SJSA1 (cell line): ENCODE measurements at places on chromosomes 4 and X.
A peak's percentile ranks its signal among the peaks of the same experiment; 100 is the strongest.

DNA sequence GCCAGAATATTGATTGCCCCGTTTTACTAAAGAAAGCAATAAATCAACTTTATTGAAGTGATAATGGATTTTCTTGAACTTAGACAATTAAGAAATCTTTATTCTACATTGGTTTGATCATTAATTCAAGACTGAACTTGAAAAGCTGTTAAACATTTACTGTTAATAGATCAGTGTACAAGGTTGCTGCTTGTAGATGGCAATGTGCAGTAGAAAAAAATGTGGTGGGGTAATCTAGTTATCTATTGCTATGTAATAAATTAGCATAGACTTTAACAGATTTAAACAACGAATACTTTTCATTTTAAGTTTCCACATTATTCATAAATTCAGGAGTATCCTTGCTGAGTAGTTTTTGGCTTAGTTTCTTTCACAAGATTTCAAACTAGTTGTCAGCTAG lies 612.5 kb downstream of the ACTRT1 start:
- no peak overlapping the region for H3K27ac ChIP-seq
- no peaks in the 10 kb centered on the region for H3K36me3 ChIP-seq
- H3K4me3 ChIP-seq: no peak overlapping the region
- H3K4me1 ChIP-seq: no peaks in the 10 kb centered on the region
- no peak for DNase-seq
- no peaks in the 10 kb centered on the region for H3K27me3 ChIP-seq

GRCh38 chrX:23670528-23670927 lies 3.2 kb downstream of the PRDX4 start:
- H3K4me3 ChIP-seq: no peak overlapping the region
- H3K27me3 ChIP-seq: no peaks in the 10 kb centered on the region
- H3K36me3 ChIP-seq: peaks cover 7% of the 10 kb centered on the region; the same call in 1 of the 2 replicates
- H3K27ac ChIP-seq: no peak overlapping the region
- peaks cover 4% of the 10 kb centered on the region; the same call in 1 of the 2 replicates for H3K4me1 ChIP-seq

DNA sequence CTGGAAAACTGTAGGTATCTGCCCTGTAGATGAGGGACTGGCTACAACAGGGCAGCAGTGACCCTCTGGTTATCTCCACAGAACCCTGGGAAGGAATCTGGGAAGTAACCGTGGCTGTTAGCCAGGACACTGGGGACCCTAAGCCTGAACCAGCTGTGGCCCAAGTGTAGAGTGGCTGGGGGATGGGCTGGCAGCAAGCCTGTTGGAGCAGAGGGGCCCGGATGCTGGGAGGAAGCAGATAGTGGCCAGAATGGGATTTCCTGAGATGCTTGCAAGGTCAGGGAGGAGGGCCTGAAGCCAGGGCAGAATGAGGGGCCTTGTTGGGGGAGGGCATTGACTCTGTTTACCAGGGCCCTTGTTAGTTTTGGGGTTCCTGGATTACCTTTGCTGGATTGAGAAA lies 161.0 kb upstream of the EOLA2 start:
- no peak overlapping the region for H3K27ac ChIP-seq
- no peaks in the 10 kb centered on the region for H3K36me3 ChIP-seq
- no peak for DNase-seq
- no peaks in the 10 kb centered on the region for H3K4me1 ChIP-seq
- no peak overlapping the region for H3K4me3 ChIP-seq
- no peaks in the 10 kb centered on the region for H3K27me3 ChIP-seq

DNA sequence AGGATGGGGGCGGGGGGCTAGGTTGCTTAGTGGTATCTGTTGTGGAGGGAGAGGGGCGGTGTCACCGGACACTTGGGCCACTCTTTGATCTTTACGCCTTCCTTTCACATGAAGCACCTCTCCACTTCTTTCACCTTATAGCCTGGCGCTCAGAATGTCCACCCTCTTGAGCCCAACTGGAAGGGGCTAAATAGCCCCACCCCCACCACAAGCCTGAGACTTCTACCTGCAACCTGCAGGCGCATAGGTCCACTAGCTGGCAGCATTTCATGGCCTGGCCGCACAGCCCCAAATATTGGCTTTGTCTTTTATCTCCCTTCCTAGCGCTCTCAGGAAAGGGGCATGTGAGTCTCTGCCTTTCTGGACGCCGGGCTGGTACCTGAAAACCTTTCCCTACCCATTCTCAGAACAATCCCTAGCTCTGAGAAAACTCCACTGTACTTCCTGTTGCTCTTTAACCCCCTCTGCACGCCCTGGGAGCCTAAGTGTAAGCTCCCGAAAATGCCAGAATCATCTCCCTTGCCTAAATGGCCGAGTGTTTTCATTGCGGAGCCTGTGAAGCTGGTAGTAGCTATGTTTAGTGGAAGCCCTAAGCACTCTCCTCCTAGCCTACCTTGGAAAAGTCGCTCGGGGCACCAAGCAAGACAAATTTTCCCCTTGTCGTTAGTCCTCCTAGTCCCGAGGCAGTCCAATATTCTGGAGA lies 1.2 kb upstream of the TRPC5 start:
- no peak for DNase-seq
- H3K27ac ChIP-seq: no peak overlapping the region
- no peaks in the 10 kb centered on the region for H3K27me3 ChIP-seq
- no peaks in the 10 kb centered on the region for H3K36me3 ChIP-seq

DNA sequence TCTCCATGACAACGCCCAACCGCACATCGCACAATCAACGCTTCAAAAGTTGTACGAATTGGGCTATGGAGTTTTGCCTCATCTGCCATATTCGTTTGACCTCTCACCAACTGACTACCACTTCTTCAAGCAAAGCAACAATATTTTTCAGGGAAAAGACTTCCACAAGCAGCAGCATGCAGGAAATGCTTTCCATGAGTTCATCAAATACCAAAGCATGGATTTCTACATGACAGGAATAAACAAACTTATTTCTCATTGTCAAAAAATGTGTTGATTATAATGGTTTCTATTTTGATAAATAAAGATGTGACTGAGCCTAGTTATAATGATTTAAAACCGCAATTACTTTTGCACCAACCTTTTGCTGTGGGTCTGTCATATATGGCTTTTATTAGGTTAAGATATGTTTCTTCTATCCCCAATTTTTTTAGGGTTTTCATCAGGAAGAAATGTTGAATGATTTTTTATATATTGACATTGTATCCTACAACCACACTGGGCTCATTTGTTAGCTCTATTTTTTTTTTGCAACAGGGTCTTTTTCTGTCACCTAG lies 138.4 kb downstream of the PWWP3B start:
- H3K27me3 ChIP-seq: no peaks in the 10 kb centered on the region
- H3K4me1 ChIP-seq: no peaks in the 10 kb centered on the region
- no peak overlapping the region for H3K27ac ChIP-seq
- no peaks in the 10 kb centered on the region for H3K36me3 ChIP-seq
- no peak overlapping the region for H3K4me3 ChIP-seq

DNA sequence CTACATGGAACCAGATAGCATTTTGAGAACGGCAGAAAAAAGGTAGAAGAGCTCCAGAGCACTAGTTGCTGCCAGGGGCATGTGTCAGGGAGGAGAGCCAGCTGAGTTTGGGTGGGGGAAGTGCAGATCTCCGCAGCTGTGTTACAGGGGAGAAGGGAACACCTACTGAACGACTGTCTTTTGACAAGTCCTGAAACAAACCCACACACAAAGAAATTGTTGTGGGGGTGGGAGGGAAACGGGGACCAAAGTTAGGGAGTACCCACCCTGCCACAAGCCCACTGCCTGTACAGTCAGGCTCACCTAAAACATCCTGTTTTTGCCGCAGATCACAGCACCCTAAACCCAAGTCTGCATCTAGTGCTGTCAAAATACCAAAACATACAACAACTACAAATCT lies 55.5 kb downstream of the LEF1 start:
- peaks cover 26% of the 10 kb centered on the region for H3K4me1 ChIP-seq
- no peak overlapping the region for H3K4me3 ChIP-seq
- H3K27ac ChIP-seq: no peak overlapping the region
- H3K36me3 ChIP-seq: peaks cover 21% of the 10 kb centered on the region

- no peaks in the 10 kb centered on the region for H3K36me3 ChIP-seq
- no peak overlapping the region for H3K4me3 ChIP-seq
- H3K27me3 ChIP-seq: no peaks in the 10 kb centered on the region
These were observed 108.3 kb downstream of the DCTD start for GRCh38 chr4:182808673-182809416.

GRCh38 chr4:139300431-139301112 lies 733 bp upstream of the NAA15 start:
- peak overlapping the region; percentile 69 for H3K4me3 ChIP-seq
- no peaks in the 10 kb centered on the region for H3K27me3 ChIP-seq
- H3K36me3 ChIP-seq: peaks cover 21% of the 10 kb centered on the region
- H3K27ac ChIP-seq: peak overlapping the region; percentile 69
- H3K4me1 ChIP-seq: peaks cover 20% of the 10 kb centered on the region

DNA sequence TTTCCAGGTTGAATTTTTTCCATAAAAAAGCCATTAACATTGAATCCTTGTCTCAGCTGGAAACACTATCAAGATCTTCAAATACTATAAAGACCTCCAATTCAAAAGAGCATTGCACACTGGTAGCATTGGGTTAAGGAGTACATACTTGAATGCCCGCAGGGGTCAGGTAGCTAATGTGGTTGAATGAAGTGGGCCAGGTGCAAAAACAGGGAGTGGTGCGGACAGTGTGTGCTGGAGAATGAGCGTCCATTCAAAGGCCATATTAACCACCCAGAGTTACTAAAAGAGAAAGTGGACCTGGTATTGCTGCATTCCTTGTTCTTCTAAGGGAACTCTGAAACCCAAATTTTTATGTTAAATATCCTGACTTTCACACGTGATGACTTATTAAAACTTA lies 91.6 kb downstream of the NYX start:
- no peaks in the 10 kb centered on the region for H3K27me3 ChIP-seq
- DNase-seq: no peak

DNA sequence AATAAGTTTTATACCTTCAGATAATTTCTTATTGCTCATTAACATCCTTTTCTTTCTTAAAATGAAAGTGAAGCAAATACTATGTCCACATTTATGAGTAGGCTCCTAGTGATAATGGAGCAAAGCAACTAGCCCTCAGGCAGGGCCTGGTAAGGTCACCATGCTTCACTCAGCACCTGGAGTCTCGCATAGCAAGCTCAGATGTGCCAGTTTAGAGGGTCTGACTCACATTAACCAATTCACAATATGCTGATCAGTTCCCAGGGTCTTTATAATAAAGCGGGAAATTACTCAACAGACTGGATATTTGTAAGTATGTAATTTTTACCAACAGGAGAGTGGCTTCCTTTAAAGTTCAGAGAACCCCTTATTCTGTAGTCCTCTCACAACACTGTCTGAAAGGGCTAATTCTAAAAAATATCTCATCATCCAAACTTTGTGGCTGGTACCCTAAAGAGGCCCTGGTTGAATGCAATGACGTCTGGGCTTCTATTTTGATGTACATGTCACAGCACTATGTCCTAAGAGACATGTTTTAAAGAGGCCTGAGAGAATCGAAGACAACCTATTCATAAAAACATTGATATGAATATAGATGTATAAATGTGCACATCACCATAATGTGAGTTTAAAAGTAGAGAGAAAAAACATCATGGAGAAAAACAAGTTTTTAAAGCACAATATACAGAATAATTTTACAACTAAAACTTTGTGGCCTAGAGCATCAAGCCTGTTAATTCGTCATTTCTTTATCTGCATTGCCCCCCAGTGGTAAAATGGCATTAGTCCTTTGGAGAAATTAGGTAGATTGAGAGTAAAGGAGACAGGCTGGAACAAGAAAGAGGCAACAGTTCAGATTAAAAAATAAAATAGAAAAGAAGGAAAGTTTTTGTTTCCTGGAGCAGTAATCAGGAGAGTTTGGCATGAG lies 44.3 kb downstream of the IL21 start:
- no peak overlapping the region for H3K27ac ChIP-seq
- H3K4me3 ChIP-seq: no peak overlapping the region
- DNase-seq: no peak
